ENCODE measurements at places on chromosomes 13 and 19.

GRCh38 chr13:86098511-86098910 is 299.3 kb upstream of the SLITRK6 start:
- DNase-seq: no peak

- no peak for DNase-seq
These were observed 30.5 kb downstream of the VAV1 start for GRCh38 chr19:6803036-6803404.

DNA sequence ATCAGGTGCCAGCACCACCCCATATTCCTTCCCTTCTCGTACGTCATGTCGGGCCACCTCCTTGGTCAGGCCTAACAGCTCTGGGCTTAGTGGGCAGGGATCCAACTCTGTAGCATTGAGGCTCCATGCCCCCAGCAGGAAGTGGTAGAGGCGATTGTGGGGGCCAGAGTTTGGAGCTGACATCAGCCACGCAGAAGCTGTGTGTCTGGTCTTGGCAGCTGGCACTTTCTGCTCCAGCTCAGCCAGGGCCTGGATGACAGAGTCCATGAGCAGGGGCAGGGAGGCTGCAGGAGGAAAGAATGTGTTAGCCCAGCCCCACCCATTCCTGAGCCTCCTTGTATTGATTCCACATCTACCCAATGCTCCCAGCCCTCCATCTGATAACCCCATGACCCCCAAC is 3.0 kb downstream of the PGLYRP2 start:
- no peak for DNase-seq

- no peak for DNase-seq
These were observed 14.3 kb downstream of the PTH2 start for GRCh38 chr19:49408816-49409440.

- no peak for DNase-seq
These were observed 752.5 kb upstream of the SLITRK5 start for GRCh38 chr13:86918682-86919081.

- DNase-seq: no peak
These were observed 27.7 kb downstream of the CCDC8 start for GRCh38 chr19:46385636-46386035.

- no peak for DNase-seq
These were observed 86.8 kb downstream of the EDNRB start for GRCh38 chr13:77831866-77832265.

DNA sequence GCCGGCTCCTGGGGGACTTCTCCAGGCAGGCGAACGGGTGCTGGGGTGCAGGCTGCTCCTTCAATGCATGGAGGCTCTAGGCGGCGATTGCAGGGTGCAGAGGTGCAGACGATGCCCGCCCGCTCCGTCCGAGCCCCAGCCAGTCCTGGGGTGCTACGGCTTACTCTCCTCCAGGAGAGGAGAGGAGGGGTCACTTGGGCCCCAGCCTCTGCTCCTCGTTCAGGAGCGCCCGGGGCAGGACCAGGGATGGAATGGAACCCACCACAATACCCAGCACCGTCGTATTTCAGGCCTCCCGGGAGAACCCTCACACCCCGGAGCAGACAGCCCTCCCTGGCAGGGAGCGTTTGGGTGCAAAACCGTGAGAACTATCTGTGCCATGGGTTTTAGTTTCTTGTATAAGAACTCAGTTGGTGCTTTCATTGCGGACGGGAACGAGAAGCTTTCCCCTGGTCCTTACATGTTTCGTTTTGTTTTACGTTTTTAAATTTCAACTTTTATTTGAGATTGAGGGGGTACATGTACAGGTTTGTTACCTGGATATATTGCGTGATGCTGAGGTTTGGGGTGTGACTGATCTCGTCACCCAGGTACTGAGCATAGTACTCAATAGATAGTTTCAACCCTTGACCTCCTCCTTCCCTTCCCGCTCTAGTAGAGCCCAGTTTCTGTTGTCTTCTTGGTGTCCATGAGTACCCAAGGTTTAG is 46.8 kb downstream of the ARHGEF18 start:
- no peak for DNase-seq

- DNase-seq: no peak
These were observed 17.1 kb downstream of the ZNF823 start for GRCh38 chr19:11721681-11722080.

- DNase-seq: no peak
These were observed 313.5 kb downstream of the KLF12 start for GRCh38 chr13:73820688-73821087.

DNA sequence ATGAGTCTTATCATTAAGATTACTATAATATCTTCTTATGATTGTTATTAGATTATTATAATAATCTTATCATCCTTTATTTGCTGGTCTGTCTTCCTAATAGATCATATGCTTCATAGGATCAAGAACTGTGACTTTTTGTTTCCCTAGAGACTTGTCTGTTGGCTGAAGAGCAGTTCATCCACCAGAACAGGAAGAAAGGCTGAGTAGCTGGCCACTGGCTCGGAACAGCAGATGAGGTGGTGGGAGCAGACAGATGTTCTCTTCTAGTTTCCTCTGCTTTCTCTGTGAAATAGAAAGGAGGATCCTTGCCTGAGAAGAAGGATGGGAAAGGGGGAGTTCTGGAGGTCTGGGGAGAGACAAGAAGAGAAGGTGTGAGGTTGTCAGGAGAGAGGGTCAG is 120.0 kb downstream of the CCNA1 start:
- no peak for DNase-seq

DNA sequence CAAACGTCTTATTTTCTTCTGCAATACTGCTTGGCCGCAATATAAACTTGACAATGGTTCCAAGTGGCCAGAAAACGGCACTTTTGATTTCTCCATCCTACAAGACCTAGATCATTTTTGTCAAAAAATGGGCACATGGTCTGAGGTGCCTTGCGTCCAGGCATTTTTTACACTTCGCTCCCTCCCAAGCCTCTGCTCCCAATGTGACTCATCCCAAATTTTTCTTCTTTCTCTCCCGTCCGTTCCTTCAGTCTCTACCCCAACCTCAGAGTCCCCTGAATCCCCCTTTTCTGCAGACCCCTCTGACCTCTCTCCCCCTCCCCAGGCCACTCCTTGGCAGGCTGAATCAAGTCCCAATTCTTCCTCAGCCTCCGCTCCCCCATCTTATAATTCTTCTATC is 14.3 kb upstream of the OR10H1 start:
- DNase-seq: no peak

- DNase-seq: peak; percentile 72
These were observed 40.6 kb downstream of the COL4A2 start for GRCh38 chr13:110347535-110348308.

DNA sequence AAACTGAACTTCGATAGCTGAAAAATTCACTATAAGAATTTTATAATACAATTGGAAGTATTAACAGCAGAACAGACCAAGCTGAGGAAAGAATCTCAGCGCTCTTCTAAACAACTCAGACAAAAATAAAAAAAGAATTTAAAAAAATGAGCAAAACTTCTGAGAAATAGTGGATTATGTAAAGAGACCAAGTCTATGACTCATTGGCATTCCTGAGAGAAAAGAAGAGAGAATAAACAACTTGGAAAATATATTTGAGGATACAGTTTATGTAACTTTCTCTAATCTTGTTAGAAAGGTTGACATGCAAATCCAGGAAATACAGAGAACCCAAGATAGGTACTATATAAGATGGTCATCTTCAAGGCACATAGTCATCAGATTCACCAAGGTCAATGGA is 25.4 kb downstream of the SLC25A15 start:
- no peak for DNase-seq

- no peak for DNase-seq
These were observed 370.4 kb upstream of the NBEA start for GRCh38 chr13:34571716-34572115.

DNA sequence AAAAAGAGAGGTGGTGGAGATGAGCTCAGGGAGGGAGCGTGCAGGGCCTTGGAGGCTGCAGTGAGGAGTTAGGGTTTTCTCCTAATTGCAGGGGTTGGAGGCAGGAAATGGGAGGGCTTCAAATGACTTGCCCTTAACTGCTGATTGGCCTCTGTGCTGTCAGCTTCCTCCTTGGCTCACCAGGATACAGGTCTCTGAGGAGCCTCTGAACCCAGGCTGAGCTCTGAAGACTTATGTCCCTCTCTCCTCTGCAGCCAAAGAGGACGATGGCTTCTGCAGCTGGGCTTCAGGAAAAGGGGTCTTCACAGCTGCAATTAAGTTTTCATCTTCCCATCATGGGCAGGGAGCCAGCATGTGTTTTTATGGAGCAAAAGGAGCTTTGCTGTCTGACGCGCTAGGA is 6.7 kb upstream of the RANBP3 start:
- no peak for DNase-seq

- no peak for DNase-seq
These were observed 6.5 kb upstream of the RSPH6A start for GRCh38 chr19:45821570-45821969.

GRCh38 chr13:50720861-50721671 is 122.4 kb downstream of the DLEU7 start:
- no peak for DNase-seq

GRCh38 chr19:15671891-15672579 is 852 bp upstream of the CYP4F12 start:
- DNase-seq: no peak

- no peak for DNase-seq
These were observed 94.3 kb upstream of the PABPC3 start for GRCh38 chr13:25001476-25002206.

DNA sequence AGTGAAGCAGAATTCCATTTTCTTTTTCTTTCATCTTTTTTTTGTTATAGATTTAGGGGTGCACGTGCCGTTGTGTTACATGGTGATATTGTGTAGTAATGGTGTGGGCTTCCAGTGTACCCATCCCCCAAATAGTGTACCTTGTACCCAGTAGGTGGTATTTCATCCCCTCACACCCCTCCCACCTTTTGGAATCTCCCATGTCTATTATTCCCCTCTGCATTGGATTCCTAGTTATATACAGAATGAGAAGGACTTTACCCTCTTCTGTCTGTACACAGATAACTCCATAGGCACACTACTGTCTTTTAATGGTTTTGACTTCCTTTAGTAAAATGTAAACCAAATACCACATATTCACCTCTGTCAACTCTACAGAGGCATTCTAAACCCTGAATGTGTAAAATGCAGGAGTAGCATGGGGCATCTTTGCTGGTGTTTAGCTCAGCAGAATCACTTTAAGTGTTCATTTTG is 28.0 kb downstream of the FRY start:
- DNase-seq: no peak

GRCh38 chr19:19176950-19177349 is 6.9 kb upstream of the MEF2B start:
- DNase-seq: no peak

DNA sequence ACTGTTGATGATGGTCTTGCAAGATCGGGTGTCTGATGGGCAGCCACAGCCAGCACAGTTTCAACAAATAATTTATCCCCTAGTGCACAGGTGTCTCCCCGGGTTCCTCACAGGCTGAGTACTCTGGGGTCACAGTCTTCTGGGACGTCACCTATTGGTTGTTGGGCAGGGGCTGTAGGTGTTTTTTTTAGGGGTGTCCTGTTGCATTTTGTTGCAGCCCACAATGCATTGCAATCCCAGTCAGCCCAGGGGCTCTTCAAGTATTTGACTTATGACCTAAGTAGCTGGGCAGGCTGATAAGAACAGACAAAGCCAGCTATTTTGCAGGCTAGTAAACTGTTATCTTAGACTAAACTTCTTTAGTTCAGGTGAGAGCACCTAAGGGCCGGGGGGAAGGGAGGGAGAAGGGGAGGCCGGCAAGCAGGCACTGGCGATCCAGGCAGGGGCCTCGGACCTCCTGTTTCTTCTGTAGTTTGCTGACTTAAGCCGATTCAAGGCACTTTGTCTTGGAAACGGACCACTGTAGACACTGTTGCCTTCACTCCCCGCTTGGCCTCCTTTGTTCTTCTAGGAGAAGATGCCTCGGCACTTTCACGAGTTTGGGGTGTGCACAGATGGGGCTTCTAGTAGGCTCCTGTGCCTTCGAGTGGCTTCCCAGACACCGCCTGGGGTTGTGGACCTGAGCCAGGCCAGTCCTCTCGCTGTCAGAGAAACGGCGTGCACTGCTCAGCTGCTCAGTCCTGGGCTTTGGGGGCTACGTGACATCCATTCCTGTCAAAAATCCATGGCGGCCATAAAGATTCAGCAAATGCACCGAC is 33.9 kb upstream of the GRTP1 start:
- DNase-seq: no peak

- no peak for DNase-seq
These were observed 250.9 kb downstream of the DLEU7 start for GRCh38 chr13:50592412-50593155.

GRCh38 chr19:54317108-54317964 is 4.4 kb upstream of the LILRA5 start:
- no peak for DNase-seq

GRCh38 chr19:48739404-48740163 is 826 bp downstream of the RASIP1 start:
- no peak for DNase-seq

DNA sequence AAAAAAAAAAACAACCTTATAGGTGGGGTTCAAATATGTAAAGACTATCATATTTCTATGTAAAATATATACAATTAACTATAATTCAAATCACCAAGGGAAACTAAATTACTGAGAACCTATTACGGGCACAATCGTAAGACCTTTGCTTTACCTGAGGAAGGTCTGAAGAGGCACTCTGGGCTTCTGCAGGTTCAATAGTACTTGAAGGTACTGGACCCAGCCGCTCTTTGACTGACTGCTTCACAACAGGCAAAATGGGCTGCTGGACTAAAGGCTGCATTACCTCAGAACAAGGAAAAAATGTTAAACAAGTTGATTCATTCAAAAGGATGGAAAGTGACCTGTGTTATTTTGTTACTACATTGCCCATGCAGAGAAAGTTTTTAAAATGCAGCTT is 51.8 kb downstream of the RBM26 start:
- no peak for DNase-seq

- DNase-seq: no peak
These were observed 27.4 kb downstream of the GRIK5 start for GRCh38 chr19:42042455-42043170.

DNA sequence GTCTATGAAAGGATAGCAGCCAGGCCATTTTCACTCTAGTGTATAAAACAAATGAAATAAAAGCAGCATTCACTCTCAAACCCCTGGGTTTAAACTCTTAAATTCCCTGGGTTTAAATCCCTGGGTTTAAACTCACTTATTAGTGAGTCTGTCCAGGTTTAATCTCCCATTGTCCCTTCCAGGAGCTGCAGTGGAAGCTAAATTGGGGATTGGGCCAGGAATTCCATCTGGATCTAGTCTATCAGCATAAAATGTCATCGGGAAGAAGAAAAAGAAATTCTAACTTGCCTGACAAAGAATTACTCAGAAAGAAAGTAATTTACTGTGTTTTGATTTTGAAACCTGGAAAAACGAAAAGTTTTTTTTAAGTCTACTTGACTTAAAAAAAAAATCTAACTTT is 54.8 kb downstream of the FRY start:
- DNase-seq: no peak

- DNase-seq: no peak
These were observed 64.4 kb downstream of the RASA3 start for GRCh38 chr13:114067886-114068651.

GRCh38 chr13:59691501-59692066 is 472.1 kb downstream of the DIAPH3 start:
- DNase-seq: no peak

GRCh38 chr19:54478677-54479266 is 5.7 kb upstream of the CDC42EP5 start:
- DNase-seq: no peak
